Activated CD4-positive, alpha-beta T cell treated with anti-CD3 and anti-CD28 coated beads for 36 hours (primary cell): ENCODE measurements at places on chromosomes 6 and 20. TPM values are rescaled to one million over a fixed set of nuclear protein-coding genes. Genes with fewer than 3 reads are reported as not detected.

Gene HSPA1B
- total RNA-seq, result 61.1 TPM

Gene C20orf204
- 3.3 TPM for total RNA-seq

Gene ECT2L
- not detected for total RNA-seq

Gene TTBK1
- total RNA-seq, result 0.30 TPM

Gene POPDC3
- total RNA-seq, result not detected

Gene DUSP15
- total RNA-seq, result not detected

Gene VWA7
- 1.4 TPM for total RNA-seq

Gene ANKRD6
- 2.9 TPM for total RNA-seq

Gene CAP2
- not detected for total RNA-seq

Gene GSTA2
- not detected for total RNA-seq

Gene KCNQ2
- total RNA-seq, result not detected

Gene OR2H1
- total RNA-seq, result not detected

Gene LPA
- total RNA-seq, result not detected

Gene BMP7
- 0.41 TPM for total RNA-seq

Gene VSX1
- total RNA-seq, result not detected

Gene KCNQ5
- 5.1 TPM for total RNA-seq

DNA sequence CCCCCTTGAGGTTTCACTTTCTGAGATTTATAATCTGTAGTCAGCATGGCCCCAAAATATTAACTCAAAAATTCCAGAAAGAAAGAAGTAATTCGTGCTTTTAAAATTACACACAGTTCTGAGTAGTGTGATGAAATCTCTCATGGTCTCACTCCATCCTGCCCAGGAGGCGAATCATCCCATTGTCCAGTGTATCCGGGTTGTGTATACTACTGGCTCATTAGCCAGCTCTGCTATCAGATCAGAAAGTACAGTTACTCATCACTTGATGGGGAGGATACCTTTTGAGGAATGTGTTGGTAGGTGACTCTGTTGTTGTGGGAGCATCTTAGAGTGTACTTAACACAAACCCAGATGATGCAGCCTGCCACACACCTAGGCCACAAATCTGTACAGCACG is 65.2 kb downstream of the CDC5L start:
- DNase-seq, result no peak

DNA sequence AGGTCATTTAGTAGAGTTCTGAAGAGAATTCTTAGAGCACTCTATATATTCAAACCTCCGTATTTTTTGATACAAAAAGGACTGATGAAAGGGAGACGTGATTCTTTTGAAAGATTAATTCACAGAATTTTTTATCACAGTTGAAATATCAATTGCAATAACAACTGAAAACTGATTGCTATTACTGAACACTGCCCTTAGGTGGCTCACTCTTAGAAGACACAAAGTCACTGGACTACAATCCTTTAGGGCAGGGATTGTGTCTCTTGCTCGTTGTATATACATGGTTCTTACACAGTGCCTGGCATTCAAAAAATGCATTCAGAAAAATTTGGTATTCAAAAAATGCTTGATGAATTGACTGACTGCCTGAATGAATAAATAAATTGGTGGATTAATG is 17.1 kb upstream of the CALHM6 start:
- no peak for DNase-seq

DNA sequence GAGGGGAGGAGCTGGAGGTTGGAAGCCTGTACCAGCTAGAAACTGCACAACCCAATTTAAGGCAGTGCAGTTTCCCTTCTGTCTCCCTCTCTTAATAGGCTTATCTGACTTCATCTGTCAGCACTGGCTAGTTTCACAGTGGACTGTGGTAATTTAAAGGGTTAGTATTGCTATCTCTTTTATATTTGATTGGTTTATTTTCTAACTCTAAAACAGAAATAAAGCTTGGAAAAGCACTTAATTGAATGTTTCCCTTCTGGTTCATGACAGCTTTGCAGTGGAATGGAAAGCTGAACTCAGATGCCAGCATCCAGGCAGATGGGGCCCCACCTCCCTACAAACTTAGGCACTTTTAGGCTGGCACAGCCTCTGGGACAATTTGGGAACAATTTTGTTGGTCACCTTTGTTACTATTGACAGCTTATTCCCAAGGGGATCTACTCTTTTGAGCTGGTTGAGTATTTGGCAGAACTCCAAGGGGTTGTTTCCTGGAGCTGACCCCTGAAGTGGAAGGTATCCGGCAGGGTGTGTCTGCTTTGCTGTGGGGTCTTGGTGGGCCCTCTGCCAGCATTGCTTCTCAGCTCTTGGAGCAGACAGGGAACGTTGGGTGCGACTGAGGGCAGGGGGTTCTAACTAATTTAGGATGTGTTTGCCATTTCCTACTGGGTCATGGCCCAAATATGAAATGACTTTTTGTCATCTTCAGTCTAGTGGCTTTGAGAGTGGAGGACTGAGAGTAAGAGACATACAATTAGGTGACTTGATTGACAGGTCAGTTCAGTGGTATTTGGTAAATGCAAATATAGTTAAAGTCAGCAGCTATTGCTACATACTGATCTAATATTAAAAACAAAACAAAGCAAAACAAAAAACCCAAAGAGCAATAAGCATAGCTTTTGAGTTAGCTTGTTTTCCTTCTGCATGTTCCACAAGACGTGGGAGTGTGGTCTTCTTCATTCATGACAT is 9.3 kb downstream of the SH3BGRL2 start:
- no peak for DNase-seq

DNA sequence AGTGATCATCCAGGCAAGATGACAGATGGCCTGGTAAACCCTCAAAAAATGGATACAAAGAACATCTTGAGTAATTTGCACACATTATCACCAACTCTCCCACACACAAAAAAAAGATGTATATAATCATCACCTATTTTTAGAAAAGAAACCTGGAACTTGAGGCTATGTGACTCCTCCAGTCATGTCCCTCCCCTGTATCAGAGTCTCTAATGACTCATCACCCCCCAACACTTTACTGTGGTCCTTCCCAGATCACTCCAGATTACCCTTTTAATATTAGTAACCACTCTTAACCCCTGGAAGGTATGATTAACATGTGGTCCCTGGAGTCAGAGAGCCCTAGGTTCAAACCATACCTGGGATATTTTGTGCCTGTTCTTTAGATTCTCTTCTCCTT is 144.8 kb downstream of the ZNF217 start:
- no peak for DNase-seq

GRCh38 chr6:124080483-124080882 is 276.8 kb downstream of the NKAIN2 start:
- DNase-seq, result no peak

DNA sequence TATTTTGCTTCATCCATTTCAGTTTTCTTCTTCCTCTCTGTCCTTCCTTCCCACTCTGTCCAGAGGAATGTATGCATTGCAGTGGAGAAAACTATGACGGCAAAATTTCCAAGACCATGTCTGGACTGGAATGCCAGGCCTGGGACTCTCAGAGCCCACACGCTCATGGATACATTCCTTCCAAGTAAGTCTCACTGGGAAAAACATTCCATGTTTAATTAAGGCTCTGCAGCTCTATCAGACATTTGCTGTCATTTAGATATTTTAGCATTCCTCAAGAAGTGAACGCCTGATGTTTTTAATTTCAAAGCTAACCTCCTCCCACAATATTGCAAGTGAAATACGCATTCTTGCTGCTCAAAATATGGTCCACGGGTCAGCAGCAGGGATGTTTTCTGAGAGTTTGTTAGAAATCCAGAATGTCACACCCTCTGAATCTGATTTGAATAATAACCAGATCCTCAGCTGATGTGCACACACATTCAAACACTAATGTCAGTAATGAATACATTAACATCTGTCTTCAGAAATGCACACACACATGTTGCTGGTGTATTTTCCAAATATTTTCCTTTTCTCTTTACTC is 12.8 kb downstream of the PLG start:
- no peak for DNase-seq

GRCh38 chr20:13856354-13856753 is 71.5 kb downstream of the NDUFAF5 start:
- no peak for DNase-seq

DNA sequence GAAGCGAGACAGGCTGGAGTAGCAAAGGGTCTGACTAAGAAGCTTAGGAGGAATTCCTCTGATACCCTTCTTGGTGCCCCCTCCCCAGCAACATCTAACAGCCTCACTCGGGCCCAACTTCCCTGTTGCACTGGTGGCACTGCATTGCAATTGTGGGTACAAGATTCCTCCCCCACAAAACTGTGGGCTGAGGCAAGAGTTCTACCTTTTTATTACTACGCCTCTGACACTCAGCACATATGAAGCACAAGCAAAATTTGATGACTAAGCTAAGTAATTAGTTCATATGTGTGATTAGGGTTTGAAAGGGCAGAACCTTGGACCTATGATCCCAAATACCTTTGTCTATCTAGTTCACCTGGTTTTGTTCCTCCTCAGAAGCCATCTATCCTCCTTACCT is 83.5 kb downstream of the ZHX3 start:
- no peak for DNase-seq

DNA sequence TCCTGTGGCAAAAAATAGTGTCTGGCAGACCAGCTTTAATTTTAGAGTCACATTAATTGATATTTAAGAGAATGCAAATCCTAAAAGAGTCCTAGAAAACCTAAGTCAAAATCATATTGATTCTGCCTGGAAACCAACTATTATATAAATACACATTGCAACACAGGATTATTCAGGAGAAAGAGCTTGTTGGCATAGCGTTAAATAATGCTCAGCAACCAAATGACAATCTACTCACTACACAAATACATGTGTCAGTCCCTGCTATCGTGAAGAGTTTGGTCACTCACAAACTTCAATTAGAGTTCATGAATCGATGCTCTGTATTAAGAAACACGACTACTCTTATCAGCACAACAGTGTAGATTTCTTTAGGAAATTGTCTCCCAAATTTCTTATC is 54.2 kb downstream of the CGA start:
- no peak for DNase-seq

- no peak for DNase-seq
Measured at GRCh38 chr20:25032478-25033264, 25.3 kb downstream of the ACSS1 start.

DNA sequence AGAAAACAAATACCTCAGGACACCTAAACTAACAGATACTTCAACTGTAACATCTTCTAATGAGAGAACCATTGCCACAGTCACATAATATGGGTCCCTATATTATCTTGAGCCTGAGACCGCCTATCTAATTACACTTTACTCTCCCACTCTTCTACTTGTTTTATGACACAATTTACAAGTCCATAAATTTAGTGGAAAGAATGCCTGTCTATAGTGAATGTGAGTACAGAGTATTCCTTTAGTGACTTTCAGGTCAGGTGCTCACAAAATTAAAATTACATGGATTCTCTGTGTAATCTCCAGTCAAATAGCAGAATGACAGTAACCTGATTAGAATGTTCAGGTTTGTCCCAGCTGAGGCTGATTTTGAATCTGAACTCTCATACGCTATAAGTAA is 624.1 kb downstream of the PKHD1 start:
- DNase-seq, result no peak

DNA sequence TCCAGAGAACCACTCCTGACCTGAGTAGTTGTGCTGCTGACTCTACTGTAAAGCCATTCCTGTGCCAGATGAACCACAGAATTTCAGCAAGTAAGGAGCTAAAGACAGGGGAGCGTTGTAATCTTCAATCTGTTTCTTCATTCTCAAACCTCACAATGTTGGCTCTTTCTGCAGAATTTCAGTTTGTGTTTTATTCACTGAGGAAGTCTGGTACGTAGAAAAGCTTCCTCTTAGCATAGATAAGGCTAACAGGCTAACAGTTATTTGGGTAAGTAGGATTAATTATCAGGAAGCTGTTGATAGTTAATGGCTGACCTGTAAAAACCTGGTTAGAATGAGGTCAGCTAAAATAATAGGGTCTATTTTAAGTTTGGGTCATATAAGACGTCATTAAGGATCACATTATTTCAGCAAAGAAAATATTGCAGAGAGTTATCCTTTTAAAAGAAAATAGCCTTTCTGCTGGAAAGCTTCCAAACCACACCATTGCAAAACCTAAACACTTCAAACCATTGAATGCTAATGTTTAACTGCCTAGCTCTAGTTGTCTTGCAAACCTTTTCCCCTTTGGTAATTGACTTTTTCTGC is 14.1 kb upstream of the TENT5A start:
- DNase-seq, result no peak

GRCh38 chr20:42441864-42442331 is 747.8 kb downstream of the PTPRT start:
- no peak for DNase-seq

GRCh38 chr6:70470016-70470415 is 56.7 kb downstream of the FAM135A start:
- DNase-seq, result no peak

DNA sequence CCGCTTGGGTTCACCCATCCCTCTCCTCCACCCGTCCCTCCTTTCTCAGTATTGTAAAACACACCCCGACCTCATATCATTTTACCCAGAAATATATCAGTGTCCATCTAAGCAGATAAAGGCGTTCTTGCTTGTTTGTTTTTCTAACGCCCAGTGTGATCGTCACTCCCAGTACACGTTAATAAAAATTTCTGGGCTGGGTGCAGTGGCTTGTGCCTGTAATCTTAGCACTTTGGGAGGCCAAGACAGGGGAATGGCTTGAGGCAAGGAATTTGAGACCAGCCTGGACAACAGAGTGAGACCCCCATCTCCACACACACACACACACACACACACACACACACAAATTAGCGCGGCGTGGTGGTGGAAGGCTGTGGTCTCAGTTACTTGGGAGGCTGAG is 24.4 kb upstream of the TFAP2C start:
- no peak for DNase-seq

- peak; percentile 64 for DNase-seq
Measured at GRCh38 chr6:2793534-2794151, 28.4 kb downstream of the WRNIP1 start.

DNA sequence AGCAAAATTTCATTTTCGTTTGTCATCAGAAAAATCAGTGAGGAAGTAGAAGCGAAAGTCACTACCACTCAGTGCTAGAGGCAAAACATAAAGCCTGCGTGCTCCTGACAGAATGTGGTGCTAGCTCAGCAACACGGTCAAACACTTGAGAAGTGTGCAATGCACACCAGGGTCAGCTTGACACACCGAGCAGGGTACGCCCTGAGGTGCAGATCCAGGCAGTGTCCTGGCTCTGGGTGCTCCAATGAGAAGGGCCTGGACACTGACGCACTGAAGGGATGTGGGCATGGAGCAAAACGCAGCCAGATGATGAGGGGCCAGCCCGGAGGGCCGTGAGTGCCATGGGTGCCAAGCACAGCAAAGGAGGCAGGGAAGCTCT is 5.9 kb downstream of the RNASET2 start:
- DNase-seq, result peak; percentile 48

DNA sequence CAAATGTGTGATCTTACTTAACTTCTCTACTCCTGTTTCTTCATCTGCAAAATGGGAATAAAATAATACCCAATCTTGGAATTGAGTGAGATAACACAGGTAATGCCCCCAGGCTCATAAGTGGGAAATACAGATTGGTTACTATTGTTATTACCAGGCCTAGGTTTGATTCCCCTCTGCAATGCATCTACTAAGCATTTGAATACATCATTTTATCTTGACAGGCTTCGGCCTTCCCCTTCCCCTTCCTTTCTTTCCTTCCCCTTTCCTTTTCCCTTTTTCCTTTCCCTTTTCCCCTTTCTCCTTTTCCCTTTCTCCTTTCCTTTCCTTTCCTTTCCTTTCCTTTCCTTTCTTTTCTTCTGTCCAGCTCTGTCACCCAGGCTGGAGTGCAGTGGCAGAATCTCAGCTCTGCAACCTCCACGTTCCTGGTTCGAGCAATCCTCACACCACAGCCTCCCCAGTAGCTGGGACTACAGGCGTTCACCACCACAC is 7.3 kb upstream of the HNF4A start:
- no peak for DNase-seq

- no peak for DNase-seq
Measured at GRCh38 chr6:36136034-36136433, 5.7 kb downstream of the MAPK13 start.
